ENCODE measurements at places on chromosomes 16 and 17. TPM values are rescaled to one million over a fixed set of nuclear protein-coding genes. Genes with fewer than 3 reads are reported as not detected.

Gene FBXL19
- total RNA-seq = 52.3 TPM

GRCh38 chr17:40313668-40314583, 4.9 kb downstream of the RARA start:
- DNase-seq = no peak

GRCh38 chr16:14358697-14359305, 271.3 kb downstream of the PARN start:
- no peak for DNase-seq

- no peak for DNase-seq
Measured at GRCh38 chr17:20994779-20995149, 48.0 kb downstream of the USP22 start.

DNA sequence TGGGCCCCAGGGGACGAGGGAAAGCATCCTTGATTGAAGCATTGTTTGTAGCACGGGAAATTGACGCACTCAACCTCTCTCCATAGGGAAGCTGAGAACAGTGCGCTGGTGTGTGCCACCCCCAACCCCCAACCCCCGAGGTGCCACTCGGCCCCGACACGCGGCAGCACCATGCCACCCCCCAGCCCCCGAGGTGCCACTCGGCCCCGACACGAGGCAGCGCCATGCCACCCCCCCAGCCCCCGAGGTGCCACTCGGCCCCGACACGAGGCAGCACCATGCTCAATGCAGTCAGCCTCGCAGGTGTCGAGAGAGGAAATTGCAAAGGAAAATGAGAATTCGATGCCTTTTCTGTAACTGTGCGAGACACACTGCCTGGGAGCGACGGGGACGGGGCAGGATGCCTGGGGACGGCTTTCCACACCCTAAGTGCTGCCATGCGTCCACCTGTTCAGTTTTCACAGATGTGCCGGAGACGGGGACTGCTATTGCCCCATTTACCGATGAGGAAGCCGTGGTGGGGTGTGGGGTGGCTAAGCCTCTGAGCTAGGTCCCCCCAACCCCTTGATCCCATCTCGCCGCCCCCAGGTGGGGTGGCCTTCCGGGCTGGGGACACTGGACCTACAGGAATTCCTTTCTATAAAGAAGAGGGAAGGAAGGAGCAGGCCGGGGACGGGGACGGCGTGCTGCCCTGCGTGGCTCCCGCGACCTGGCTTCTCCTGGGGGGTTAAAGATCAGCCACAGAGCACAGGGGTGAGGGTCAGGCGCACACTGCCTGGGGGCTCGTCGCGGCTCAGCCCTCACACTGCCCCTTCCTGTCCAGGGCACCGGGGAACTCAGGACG, 9.8 kb downstream of the CBFA2T3 start:
- no peak for DNase-seq

DNA sequence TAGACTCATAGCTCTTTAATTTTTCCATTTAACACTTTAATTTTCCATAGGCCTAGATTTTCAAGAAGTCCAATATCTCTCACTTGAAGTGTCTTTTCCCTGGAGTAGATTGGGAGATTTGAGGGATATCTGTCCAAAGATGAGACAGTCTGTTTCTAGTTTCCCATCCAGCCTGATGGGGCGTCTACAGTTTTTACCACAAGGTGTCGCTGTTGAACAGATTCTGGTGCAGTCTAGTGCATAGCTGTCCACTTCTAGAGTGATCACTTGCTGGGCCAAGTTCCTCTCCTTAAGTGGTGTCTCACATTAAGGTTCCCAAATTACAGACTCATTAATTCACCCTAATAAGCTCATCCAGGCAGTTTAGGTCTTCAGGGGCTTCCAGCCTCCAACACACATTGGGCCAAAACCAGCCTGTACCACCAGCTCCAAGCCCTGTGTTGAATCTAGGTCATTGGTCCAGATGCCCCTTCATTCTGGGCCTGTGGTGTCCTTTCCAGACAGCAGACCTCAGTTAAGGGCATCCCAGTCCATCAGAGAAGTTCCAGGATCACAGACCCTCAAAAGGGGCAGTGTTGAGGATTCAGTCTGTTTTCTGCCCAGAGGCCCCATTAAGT, 9.4 kb downstream of the SNX20 start:
- DNase-seq = no peak

DNA sequence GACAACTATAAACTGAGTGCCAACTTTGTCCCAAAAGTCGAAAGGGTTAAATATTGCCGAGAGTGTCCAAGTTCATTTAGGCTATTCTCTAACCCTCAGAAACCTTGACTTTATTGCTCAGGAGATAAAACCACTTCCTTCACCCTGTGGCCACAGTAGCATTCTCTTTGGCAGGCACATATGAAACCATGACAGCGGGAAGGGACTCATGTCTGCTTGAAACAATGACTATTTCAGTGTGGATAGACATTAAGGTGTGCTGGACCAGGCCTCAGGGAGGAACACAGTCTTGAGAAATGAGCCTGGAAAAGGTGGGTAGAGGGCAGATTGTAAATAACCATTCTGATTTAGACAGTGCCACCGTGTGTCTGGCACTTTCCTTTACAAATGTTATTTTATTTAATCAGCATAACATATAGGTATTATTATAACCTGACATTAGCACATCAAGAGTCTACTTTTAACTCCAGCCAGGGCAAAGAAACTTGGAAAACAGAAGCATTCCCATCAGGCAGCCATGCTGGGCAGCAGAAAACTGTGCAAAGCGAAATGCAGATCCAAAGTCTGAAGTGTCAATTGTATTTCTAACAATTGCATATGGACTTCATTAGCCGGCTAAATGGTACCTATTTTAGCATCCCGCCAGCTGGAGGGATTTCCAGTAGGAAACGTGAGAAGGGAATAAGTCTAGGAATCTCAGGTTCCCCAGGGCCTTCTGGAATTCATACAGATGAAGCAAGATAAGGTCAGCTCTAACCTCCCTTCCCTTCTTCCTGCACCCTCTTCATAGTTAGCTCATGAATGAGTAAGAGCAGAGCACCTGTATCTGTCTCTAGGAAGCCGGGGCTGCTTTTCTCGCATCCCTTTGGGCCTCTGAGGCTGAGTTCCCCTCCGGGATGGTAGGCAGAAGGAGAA, 212.8 kb upstream of the ELAC2 start:
- DNase-seq = no peak

Gene CMTM2
- total RNA-seq = not detected

GRCh38 chr17:53316073-53316472, 506.7 kb upstream of the KIF2B start:
- DNase-seq = no peak

GRCh38 chr17:10205549-10206185, 7.3 kb upstream of the GAS7 start:
- DNase-seq = no peak

Gene SLFN14
- total RNA-seq = not detected

Gene SMIM36
- total RNA-seq = not detected

Gene NXN
- 126 TPM for total RNA-seq

DNA sequence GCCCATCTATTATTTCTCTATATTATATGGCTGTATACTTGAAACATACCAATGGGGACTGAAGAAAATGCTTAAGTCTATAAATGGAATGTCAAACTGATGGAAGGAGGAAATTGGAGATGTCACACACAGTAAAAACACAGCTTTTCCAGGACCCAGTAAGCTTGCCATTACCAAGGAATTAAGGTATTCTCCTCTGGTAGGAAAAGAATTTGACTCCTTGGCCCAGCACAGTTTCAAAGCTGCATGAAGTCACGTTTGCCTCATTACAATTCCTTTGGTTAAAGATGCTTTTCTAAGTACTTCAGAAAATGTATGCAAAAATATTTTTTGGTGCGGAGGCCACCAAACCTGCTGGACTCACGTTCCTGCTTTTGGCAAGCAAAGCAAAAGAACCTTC, 48.5 kb downstream of the CDH13 start:
- DNase-seq = no peak

DNA sequence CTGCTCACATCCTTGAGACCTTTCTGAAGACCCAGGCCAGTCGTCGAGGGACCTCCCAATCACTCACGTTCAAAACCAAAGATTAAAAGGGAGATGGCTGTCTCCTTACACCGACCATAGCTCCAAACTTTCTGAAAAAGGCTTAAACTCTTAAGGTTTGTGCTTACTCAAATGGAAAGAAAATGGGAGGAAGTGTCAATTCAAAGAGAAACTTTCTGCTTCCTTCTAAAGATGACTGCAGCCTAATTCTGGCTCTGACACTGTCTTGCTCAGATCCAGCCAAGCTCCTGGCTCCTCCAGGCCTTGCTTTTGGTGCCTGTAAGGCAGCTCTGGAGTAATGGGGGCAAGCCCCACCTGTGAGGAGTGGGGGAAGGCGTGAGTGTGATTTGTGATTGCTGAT, 54.9 kb upstream of the WSB1 start:
- DNase-seq = no peak

GRCh38 chr17:67624886-67625656, 92.7 kb upstream of the NOL11 start:
- no peak for DNase-seq

DNA sequence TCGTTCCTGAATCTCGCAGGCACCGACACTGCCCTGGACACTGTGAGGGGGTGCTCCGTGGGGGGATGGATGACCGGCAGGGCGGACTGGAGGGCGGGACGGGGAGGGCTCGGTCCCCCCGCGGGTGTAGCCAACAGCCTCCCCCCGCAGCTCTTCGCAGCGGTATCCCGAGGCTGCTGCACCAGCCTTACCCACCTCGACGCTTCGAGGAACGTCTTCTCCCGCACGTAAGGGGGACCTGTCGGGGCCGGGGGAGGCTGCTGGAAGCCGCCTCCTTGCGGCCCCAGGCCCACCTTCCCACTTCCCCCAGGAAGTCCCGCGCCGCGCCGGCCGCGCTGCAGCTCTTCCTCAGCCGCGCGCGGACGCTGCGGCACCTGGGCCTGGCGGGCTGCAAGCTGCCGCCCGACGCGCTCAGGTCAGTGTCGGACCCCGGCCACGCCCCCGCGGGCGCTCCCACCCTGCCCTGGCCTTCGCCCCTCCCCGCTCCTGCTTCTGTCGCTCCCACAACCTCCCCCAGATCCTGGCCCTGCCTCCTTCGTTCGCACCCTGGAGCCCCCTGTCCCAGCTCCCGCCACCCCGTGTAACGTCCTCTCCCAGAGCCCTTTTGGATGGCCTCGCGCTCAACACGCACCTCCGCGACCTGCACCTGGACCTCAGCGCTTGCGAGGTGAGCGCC, 3.3 kb downstream of the CARMIL2 start:
- no peak for DNase-seq

- no peak for DNase-seq
Measured at GRCh38 chr16:68093816-68094613, 8.8 kb downstream of the NFATC3 start.

DNA sequence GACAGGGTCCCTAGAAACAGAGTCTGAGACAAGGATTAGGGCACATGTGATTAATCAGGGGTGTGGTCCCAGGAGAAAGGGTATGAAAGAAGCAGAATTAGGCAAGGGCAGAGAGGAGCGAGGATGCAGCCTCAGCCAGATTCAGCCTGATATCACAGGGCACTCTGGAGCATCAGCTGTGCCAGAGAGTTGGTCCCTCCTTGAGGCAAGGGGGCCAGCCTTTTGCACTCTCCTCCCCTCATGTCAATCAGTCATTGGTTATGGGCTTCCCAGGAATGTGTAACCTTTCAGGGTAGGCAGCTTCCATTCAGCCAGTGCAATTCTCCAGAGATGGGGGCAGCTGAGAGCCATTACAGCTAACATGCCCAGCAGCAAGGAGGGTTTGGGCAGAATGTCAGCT, 152.6 kb upstream of the LHX1 start:
- no peak for DNase-seq

Gene KRT40
- total RNA-seq = not detected

All from Panc1 (cell line).